ENCODE measurements at places on chromosomes 3 and 15.

- DNase-seq, result no peak
Observed at GRCh38 chr3:149623824-149624223, 34.0 kb downstream of the WWTR1 start.

- DNase-seq, result no peak
Observed at GRCh38 chr3:117630885-117631284, 921.3 kb downstream of the TUSC7 start.

GRCh38 chr3:171646357-171647133, 163.7 kb downstream of the PLD1 start:
- peak; percentile 7 for DNase-seq

GRCh38 chr3:109413049-109413448, 75.7 kb upstream of the DPPA4 start:
- DNase-seq, result no peak

GRCh38 chr3:120381503-120381902, 32.3 kb upstream of the LRRC58 start:
- no peak for DNase-seq
